Ovary (tissue), 10 donors: ENCODE measurements at places on chromosomes 11 and 22. TPM values are rescaled to one million over a fixed set of nuclear protein-coding genes. Genes with fewer than 3 reads are reported as not detected.

- no peak for DNase-seq
- no peak overlapping the region for H3K4me3 ChIP-seq
- no peaks in the 10 kb centered on the region for H3K36me3 ChIP-seq
- H3K27me3 ChIP-seq: no peaks in the 10 kb centered on the region
- no peak overlapping the region for H3K27ac ChIP-seq
- no peaks in the 10 kb centered on the region for H3K4me1 ChIP-seq
These were observed 99.5 kb downstream of the CASP12 start for GRCh38 chr11:104798789-104799188.

Gene OR51A2
- total RNA-seq: not detected

DNA sequence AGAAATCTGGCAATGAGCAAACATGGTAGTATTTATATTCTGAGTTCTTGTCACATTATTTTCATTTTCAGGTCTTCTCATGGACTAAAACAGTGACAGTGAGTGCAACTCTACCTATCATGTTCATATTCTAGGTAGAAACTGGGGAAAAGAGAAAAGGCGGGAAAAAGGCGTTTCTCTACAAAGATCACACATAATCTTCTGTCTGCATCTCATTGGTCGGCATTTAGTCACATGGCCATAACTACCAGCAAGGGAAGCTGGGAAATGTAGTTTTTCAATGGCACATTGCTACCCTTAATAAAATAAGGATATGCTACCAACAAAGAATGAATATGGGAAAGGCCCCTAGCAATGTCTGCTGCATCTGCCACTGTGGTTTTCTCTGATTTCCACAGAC, 57.6 kb upstream of the B3GAT1 start:
- no peak for DNase-seq
- H3K27me3 ChIP-seq: no peaks in the 10 kb centered on the region
- no peak overlapping the region for H3K27ac ChIP-seq
- H3K4me1 ChIP-seq: no peaks in the 10 kb centered on the region

GRCh38 chr11:72162891-72163492, 27.5 kb downstream of the FOLR3 start:
- DNase-seq: no peak
- no peaks in the 10 kb centered on the region for H3K27me3 ChIP-seq
- no peak overlapping the region for H3K4me3 ChIP-seq
- H3K27ac ChIP-seq: no peak overlapping the region

GRCh38 chr11:105241136-105241535, 101.6 kb upstream of the CARD18 start:
- H3K36me3 ChIP-seq: no peaks in the 10 kb centered on the region
- no peak overlapping the region for H3K27ac ChIP-seq
- H3K4me1 ChIP-seq: no peaks in the 10 kb centered on the region
- no peak for DNase-seq
- H3K4me3 ChIP-seq: no peak overlapping the region

- no peak for DNase-seq
- no peak overlapping the region for H3K4me3 ChIP-seq
- no peaks in the 10 kb centered on the region for H3K27me3 ChIP-seq
- H3K27ac ChIP-seq: no peak overlapping the region
These were observed 38.0 kb upstream of the CD82 start for GRCh38 chr11:44527476-44527875.

Gene HSPB2
- 8.1 TPM for total RNA-seq

Gene POU2AF2
- total RNA-seq: not detected

Gene SULT4A1
- total RNA-seq: 1.8 TPM

DNA sequence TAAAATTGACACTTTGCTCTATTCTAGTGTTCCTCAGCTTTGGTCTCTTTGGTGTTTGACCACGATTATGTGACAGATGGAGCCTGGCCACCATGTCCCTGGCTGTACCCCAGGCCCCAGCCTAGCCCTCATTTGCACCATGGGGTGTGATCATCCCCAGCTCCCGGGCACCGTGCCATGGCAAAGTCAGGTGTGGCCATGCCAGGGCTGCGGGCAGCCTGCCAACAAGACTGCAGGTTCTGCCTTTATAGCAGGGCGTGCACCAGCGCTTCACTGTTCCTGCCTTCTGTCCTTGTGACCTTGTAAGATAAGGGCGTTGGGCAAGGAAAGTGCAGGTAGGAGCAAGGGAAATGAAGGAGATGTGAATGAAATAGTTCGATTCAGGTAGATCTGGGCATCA, 22.4 kb upstream of the APOBEC3A start:
- no peaks in the 10 kb centered on the region for H3K27me3 ChIP-seq
- H3K27ac ChIP-seq: no peak overlapping the region
- no peak for DNase-seq
- H3K4me3 ChIP-seq: no peak overlapping the region

Gene PATE2
- not detected for total RNA-seq

- no peaks in the 10 kb centered on the region for H3K4me1 ChIP-seq
- H3K27ac ChIP-seq: no peak overlapping the region
- no peaks in the 10 kb centered on the region for H3K27me3 ChIP-seq
- DNase-seq: no peak
These were observed 7.3 kb upstream of the TP53I11 start for GRCh38 chr11:44957776-44958564.
